ENCODE measurements at places on chromosomes 6 and 20. TPM values are rescaled to one million over a fixed set of nuclear protein-coding genes. Genes with fewer than 3 reads are reported as not detected.

Gene ZSCAN23
- total RNA-seq, result 11.1 TPM

Gene PREP
- total RNA-seq, result 25.3 TPM

Gene SYNJ2
- 69.5 TPM for total RNA-seq

Gene PI3
- total RNA-seq, result not detected

Gene NKX2-4
- not detected for total RNA-seq

Gene OR2B2
- not detected for total RNA-seq

Gene LINC00237
- not detected for total RNA-seq

Gene DEFB124
- total RNA-seq, result not detected

Gene PRICKLE4
- total RNA-seq, result not detected

Gene PRDM1
- 2.8 TPM for total RNA-seq

Gene TFAP2D
- total RNA-seq, result not detected

Measured in smooth muscle cell of trachea (primary cell).